ENCODE measurements at places on chromosomes 11 and 22. TPM values are rescaled to one million over a fixed set of nuclear protein-coding genes. Genes with fewer than 3 reads are reported as not detected.
A peak's percentile ranks its signal among the peaks of the same experiment; 100 is the strongest.

GRCh38 chr11:33545931-33546330 is 154.7 kb downstream of the C11orf91 start:
- H3K27me3 ChIP-seq = peaks cover 3% of the 10 kb centered on the region
- H3K36me3 ChIP-seq = no peaks in the 10 kb centered on the region
- H3K4me3 ChIP-seq = no peak overlapping the region
- H3K4me1 ChIP-seq = no peaks in the 10 kb centered on the region
- no peak overlapping the region for H3K27ac ChIP-seq

Gene TENM4
- 0.71 TPM for polyA plus RNA-seq

DNA sequence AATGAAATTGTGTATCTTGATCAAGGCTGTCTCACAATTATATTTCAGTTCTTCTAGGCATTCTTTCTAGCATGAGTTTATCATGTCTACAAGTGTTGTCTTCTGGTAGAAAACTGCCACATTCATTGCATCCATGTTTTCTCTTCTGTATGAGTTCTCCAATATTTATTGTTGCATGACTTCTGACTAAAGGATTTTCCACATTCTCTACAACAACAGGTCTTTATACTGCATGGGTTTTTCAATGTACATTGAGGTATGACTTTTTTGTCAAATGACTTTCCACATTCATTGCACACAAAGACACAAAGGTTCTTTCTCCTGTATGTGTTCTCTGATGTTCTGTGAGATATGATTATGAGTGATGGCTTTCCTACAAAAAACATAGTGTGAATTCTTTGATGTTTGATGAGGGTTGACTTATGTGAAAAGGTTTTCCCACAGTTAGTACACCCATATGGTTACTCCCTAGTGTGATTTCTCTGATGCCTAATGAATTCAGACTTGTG is 890.6 kb upstream of the CNTN5 start:
- no peaks in the 10 kb centered on the region for H3K4me1 ChIP-seq
- no peak for DNase-seq

- no peak for DNase-seq
- no peaks in the 10 kb centered on the region for H3K36me3 ChIP-seq
- H3K4me1 ChIP-seq = no peaks in the 10 kb centered on the region
- H3K27me3 ChIP-seq = peaks cover 57% of the 10 kb centered on the region
- no peak overlapping the region for H3K4me3 ChIP-seq
Observed at GRCh38 chr11:20672575-20672974, 3.2 kb downstream of the NELL1 start.

- H3K4me3 ChIP-seq = no peak overlapping the region
- no peaks in the 10 kb centered on the region for H3K36me3 ChIP-seq
- no peaks in the 10 kb centered on the region for H3K4me1 ChIP-seq
- H3K27ac ChIP-seq = no peak overlapping the region
- DNase-seq = no peak
- H3K27me3 ChIP-seq = no peaks in the 10 kb centered on the region
Observed at GRCh38 chr11:84372381-84372950, 1086.3 kb upstream of the CCDC90B start.

DNA sequence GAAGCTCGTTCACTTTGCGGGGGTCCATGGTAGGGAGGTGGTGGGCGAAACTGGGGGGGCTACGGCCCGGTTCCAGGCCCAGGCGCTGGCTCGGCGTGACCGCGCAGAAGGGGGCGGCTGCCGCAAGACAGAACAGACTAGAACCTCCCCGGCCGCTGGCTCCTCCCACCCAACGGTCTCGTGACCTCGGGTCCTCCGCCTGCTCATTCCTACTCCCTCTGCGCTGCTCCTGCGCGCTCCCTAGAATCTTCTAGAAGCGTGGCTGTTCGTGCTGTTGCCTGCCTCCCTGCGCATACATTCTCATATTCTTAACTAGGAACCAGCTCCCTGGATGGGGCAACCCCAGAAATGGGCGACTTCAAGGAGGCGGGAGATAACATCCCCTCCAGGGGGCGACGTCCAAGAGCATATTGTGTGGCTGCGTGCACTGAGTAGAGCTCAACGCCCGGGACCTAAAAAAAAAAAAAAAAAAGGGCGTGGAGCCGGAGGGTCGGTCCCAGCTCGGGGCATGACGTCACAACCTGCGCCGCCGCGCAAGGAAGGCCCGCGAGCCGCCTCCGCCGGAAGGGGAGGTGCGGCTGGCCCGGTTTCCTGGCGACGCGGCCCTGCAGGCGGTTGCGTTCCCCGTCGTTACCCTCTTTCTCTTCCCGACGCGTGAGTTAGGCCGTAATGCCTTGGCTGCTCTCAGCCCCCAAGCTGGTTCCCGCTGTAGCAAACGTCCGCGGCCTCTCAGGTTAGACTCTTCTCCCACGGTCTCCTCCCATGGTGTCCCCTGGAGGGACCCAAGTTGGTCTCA is at the start of the genes ST13 and XPNPEP3:
Gene ST13, minus strand, starts transcription at position 127 of the 796 bp plus-strand sequence. Its CDS starts 99 bp downstream, at position 28.
Gene XPNPEP3, plus strand, starts transcription at position 636 of the 796 bp plus-strand sequence. Its CDS starts 34 bp downstream, at position 670.
- H3K36me3 ChIP-seq = peaks cover 12% of the 10 kb centered on the region
- H3K27ac ChIP-seq = peak within 1 kb of the TSS; percentile 95
- no peaks in the 10 kb centered on the region for H3K27me3 ChIP-seq
- peak within 1 kb of the TSS; percentile 84 for H3K4me3 ChIP-seq
- H3K4me1 ChIP-seq = peaks cover 51% of the 10 kb centered on the region
- DNase-seq = peak; percentile 98

GRCh38 chr22:44740307-44740706 is 12.1 kb upstream of the ARHGAP8 start:
- H3K4me1 ChIP-seq = peaks cover 8% of the 10 kb centered on the region
- no peak for DNase-seq
- peaks cover 16% of the 10 kb centered on the region for H3K27me3 ChIP-seq
- no peaks in the 10 kb centered on the region for H3K36me3 ChIP-seq

Gene FBLN1
- polyA plus RNA-seq = 36.8 TPM

GRCh38 chr11:35474688-35475087 is 50.7 kb downstream of the PAMR1 start:
- H3K4me3 ChIP-seq = no peak overlapping the region
- H3K27me3 ChIP-seq = no peaks in the 10 kb centered on the region
- H3K4me1 ChIP-seq = no peaks in the 10 kb centered on the region
- DNase-seq = no peak
- no peak overlapping the region for H3K27ac ChIP-seq
- H3K36me3 ChIP-seq = no peaks in the 10 kb centered on the region

Gene PDGFD
- polyA plus RNA-seq = 3.6 TPM

Gene KBTBD4
- 12.8 TPM for polyA plus RNA-seq

Gene TEAD1
- 88.5 TPM for polyA plus RNA-seq

DNA sequence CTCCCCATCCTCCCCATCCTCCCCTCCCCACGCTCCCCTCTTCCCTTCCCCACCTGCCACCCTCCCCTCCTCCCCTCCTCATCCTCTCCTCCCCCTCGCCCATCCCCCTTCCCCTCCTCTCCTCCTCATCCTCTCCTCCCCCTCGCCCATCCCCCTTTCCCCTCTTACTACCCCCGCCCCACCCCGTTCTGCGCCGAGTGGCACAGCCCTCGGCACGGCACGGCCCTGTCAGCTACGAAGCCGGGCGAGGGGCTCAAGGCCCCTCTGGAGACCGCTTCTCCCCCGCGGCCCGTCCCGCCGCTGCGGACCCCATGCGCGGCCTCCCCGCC is 449.9 kb downstream of the OPCML start:
- no peak overlapping the region for H3K27ac ChIP-seq
- no peaks in the 10 kb centered on the region for H3K36me3 ChIP-seq
- H3K4me1 ChIP-seq = no peaks in the 10 kb centered on the region
- peaks cover 9% of the 10 kb centered on the region for H3K27me3 ChIP-seq
- no peak overlapping the region for H3K4me3 ChIP-seq

Gene PHF21B
- polyA plus RNA-seq = 0.04 TPM

DNA sequence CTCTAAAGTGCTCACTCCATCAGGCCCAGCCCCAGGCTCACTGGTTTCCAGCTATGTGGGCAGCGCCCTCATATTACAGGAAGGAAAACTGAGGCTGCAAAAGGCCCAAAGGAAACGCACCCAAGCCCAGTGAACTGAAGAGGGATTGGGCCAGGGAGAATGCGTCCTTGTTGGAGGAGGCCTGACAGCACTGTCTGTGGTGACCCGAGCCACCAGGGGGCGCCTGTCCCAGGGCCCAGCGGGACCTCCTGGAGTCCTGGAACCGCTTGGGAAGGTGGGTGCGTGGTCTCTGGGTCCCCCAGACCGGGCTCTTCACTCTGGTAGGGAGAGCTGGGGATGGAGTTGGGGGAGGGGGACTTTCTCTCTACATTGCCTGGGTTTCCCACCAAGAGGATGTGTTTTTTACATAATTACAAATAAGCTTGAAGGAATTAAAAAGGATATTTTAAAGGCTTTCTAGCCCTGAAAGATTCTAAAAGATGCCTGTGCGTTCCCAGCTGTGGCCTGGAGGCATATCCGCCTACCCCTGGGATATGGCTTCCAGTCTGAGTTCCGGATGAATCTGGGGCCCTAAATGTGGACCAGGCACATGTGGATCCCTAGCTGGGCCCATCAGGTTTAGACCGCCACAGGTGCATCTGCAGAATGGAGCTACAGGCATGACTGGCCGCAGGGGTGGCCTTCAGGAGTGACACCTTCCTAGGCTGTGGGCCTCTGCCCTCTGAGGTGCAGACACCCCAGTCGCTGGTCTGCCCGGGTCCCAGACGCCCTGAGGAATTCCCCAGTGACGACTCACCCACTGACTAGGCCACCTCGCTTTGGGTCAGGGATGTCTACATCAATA is 4.2 kb downstream of the SPI1 start:
- DNase-seq = peak; percentile 92
- H3K27me3 ChIP-seq = no peaks in the 10 kb centered on the region
- no peaks in the 10 kb centered on the region for H3K4me1 ChIP-seq
- H3K4me3 ChIP-seq = no peak overlapping the region

Gene GPR83
- 0.04 TPM for polyA plus RNA-seq

DNA sequence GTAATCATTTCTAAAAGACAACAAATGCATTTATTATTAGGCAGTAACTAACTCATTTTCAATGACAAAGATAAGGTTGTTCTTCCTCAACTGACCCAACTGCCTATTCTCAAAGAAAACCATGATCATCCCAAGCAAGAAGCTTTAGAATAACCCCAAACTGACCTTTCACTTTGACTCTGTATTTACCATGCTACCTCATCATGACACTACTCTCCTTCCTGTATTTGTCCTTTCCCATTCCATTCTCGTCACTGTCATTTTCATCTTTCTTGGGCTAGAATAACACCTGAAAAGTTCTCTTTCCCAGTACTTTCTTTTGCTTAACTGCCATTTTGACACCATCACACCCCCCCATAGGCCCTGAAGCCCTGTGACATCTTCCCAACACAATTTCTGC is 48.3 kb downstream of the TCF20 start:
- no peak for DNase-seq
- H3K4me3 ChIP-seq = no peak overlapping the region
- H3K36me3 ChIP-seq = no peaks in the 10 kb centered on the region
- no peaks in the 10 kb centered on the region for H3K27me3 ChIP-seq
- H3K4me1 ChIP-seq = no peaks in the 10 kb centered on the region

GRCh38 chr11:81916451-81916850 is 817.2 kb downstream of the FAM181B start:
- no peaks in the 10 kb centered on the region for H3K4me1 ChIP-seq
- no peak for DNase-seq
- no peak overlapping the region for H3K27ac ChIP-seq
- H3K36me3 ChIP-seq = no peaks in the 10 kb centered on the region
- no peak overlapping the region for H3K4me3 ChIP-seq
- H3K27me3 ChIP-seq = no peaks in the 10 kb centered on the region

DNA sequence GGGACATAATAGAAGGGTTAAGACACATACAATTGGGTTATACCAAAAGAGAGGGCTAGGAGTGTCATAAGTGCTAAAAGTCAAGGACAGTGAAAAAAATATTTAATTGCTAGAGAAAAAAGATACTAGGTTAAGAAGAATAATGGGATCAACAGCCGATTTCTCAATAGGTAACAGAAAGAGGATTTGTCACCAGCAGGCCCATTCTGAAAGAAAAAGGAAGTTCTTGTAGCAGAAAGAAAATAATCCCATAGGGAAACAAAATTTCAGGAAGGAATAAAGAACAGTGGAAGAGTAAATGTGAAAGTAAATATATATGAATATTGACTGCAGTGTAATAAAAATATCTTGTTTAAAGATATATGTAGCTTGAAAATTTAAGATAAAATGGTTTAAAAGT is 43.3 kb upstream of the ADORA2A start:
- H3K27ac ChIP-seq = no peak overlapping the region
- H3K27me3 ChIP-seq = no peaks in the 10 kb centered on the region
- no peak overlapping the region for H3K4me3 ChIP-seq
- no peaks in the 10 kb centered on the region for H3K36me3 ChIP-seq

- DNase-seq = peak; percentile 13
- no peaks in the 10 kb centered on the region for H3K4me1 ChIP-seq
- no peaks in the 10 kb centered on the region for H3K36me3 ChIP-seq
- H3K27ac ChIP-seq = no peak overlapping the region
- no peak overlapping the region for H3K4me3 ChIP-seq
Observed at GRCh38 chr22:22593964-22594656, 35.0 kb upstream of the PRAME start.

- peak overlapping the region; percentile 80 for H3K4me3 ChIP-seq
- peaks cover 28% of the 10 kb centered on the region for H3K36me3 ChIP-seq
- peak; percentile 8 for DNase-seq
- peak overlapping the region; percentile 94 for H3K27ac ChIP-seq
Observed at GRCh38 chr11:112085822-112086421, 634 bp downstream of the TIMM8B start.

Gene CCND1
- polyA plus RNA-seq = 50.5 TPM

Gene C1QTNF4
- polyA plus RNA-seq = 0.64 TPM
